ENCODE measurements at places on chromosomes 13 and 19.

- no peak for DNase-seq
Measured at GRCh38 chr19:32475141-32476031, 69.8 kb downstream of the DPY19L3 start.

- no peak for DNase-seq
Measured at GRCh38 chr13:32887617-32888016, 128.6 kb upstream of the KL start.

DNA sequence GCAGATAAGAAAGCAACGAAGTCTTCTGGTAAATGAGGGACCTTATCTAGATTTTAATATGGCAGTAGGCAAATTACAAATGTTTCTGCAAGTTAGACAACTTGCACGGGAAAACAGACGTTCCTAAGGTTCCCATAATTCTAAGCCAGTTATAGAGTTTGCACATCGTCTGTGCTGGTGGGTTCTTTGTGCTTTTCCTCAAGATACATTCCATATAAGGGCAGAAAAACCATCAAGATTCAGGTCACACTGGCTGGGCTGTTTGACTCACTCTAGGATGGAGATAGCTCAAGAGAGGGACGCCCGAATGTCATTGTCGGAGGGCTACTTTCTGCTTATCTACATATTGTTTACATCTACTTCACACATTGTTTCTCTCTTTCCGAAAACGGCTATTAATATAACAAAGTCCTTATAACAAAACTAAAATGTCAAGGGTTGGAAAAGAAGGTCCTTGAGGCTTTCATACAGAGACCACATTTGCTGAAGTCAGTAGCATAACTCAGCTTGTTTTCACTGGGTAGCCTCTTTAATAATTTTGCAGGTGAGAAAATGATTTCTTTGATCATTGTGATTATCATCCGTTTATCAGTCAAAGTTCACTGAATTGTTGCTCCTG, 44.4 kb downstream of the SOX1 start:
- no peak for DNase-seq

- DNase-seq, result no peak
Measured at GRCh38 chr13:106521095-106521799, 14.2 kb downstream of the EFNB2 start.
